ENCODE measurements at places on chromosomes 5 and 9.

- no peak for DNase-seq
Observed at GRCh38 chr5:76851728-76852369, 2.0 kb downstream of the S100Z start.

DNA sequence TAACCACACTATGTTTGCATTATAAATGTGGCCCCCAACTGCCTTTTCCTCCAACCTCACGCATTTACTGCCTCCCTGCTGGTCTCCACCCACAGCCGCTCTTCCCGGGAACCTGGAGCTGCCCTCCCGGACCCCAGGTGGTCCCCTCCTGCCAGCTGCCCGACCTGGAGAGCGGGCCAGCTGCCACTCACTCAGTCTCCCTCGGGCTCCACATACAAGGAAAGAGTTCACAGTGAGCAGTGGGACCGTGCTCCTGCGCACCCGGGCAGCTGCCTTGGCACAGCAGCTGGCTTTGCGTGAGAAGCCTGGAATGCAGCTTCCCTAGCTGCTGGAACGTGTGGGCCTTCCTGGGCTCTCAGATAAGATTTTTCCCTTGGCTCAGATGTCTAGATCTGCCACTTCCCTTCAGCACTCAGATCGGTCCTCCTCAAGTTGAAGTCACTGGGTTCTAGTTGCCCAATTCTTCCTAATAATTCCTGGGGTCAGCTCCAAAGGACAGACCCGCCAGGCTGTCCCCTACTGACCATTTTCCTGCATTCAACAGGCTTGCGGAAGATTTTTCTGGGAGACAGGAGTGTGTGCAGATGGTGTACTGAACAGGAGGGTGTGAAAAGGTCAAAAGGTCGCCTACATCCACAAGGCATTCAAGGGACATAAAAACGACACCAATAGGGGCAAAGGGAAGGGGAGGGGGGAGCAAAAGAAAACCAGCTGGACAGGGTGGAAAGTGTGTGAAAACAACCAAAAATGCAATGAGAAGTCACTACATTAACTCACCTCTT, 69.1 kb downstream of the MYO10 start:
- peak; percentile 77 for DNase-seq

DNA sequence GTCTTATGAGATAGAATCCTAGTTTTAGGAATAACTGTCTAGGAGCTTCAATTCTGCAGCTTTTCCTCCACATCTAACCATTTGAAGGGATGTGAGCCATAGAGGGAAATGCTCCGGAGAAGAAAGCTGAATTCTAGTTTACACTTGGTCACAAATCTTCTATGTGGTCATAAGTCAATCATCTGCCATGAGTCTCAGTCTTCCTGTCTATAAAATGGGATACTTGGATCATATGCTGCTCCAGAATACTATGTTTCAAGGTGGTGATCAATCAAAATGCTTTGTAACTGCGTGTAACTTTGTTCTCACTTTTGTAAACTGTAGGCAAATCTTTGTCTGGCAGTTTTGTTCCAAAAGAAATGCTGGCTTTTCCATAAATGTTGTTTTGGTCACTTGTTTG, 152.0 kb upstream of the SV2C start:
- no peak for DNase-seq

GRCh38 chr5:172054611-172055153, 48.2 kb upstream of the FBXW11 start:
- no peak for DNase-seq

GRCh38 chr9:128727640-128728248, 3.8 kb upstream of the ZDHHC12 start:
- DNase-seq, result no peak

DNA sequence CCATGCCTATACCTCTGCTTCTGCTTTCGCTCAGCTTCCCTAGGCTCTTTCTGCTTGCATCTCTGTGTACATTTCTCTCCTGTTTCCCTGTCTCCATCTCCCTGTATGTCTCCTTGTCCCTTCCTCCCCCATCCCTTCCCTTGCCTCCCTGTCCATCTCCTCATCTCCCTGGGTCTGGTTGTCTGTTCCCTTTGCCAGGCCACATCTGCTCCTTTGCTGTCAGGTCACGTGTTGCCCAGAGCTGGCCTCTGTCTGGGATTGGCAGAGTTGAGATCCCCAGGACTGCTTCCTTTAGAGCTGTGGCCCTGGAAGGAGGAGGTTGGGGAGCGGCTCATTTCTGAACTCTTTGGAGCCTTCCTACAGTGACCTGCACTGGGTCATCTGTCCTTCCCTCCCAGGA, 31.8 kb upstream of the PTGS1 start:
- no peak for DNase-seq

GRCh38 chr5:96008987-96009647, 47.5 kb upstream of the ELL2 start:
- no peak for DNase-seq

DNA sequence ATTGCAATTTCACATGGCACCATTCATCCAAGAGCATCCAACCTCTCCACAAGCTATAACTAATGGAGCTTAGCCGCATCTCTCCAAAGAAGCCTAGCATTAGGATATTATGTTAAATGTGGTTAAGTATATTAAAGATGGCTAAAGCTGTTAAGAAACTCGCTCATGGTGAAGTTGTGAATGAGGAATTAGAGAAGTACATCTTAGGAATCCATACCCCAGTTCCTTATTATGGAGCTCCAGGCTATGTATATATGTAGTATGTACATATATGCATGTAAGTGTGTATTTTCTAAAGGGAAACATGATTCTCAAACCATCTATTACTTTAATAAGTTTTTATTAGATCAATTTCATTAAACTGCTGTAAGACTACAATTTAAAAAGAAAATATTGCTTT, 26.4 kb downstream of the LURAP1L start:
- no peak for DNase-seq

GRCh38 chr9:93261281-93261680, 77.3 kb downstream of the WNK2 start:
- no peak for DNase-seq

- no peak for DNase-seq
Observed at GRCh38 chr9:100408546-100409175, 18.3 kb upstream of the MSANTD3 start.

DNA sequence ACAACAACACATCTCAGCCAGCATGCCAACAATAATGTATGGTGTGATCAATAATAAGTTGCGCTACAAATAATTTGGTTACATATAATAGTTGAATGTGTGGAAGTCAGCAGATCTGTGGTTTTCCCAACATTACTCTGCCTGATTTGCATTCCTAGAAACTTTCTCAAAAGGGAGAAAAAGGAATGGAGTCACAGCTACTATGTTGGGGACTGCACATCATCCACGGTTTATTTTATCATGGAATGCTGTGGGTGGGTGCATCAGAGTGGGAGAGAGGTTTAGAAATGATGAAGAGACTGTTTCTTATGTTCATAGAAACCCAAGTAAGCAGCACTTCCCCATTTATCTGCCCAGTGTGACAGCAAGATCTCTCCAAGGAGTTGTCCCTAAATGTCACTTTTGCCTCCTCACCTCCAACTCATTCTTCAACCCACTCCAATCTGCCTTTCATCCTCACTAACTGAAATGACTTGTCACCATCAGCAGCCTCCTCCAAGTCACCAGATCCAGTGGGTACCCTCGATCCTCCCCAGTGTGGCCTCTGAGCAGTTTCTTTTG, 2.8 kb upstream of the SPOCK1 start:
- no peak for DNase-seq

- no peak for DNase-seq
Observed at GRCh38 chr5:159475026-159475425, 144.7 kb upstream of the IL12B start.

DNA sequence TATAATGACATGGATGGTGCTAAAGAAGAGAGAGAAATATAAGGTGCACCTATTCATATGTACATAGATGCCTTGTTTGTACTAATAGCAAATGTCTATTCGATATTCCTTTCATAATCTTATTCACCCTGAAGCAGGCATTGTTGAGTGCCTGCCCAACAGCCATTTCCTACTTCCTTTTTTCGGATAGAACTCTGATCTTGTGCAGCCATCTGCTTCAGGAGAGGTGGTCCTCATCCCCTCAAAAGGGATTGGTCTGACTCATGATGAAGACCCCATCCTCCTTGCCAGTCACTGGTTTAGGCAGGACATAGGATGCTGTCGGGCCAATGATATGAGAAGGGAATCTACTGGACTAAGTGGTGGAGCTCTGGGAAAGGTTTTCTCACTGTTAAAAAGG, 8.4 kb upstream of the RANBP3L start:
- no peak for DNase-seq

DNA sequence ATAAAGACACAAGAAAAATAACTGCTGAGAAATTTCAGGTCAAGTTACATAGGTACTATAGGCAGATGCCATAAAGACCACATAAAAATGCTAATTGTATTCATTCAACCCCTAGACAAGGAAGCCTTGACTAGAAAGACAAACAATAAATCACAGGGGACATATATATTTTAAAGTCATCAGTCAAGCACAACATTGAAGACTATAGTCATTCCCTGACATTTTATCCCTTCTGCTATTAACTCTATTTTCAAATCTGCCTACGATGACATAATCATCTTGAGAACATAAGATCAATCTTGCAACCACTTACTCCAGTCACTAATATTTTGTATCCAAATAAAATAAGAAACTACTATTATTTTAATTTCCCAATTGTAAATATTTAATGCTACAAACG, 38.3 kb downstream of the FAM13B start:
- no peak for DNase-seq

DNA sequence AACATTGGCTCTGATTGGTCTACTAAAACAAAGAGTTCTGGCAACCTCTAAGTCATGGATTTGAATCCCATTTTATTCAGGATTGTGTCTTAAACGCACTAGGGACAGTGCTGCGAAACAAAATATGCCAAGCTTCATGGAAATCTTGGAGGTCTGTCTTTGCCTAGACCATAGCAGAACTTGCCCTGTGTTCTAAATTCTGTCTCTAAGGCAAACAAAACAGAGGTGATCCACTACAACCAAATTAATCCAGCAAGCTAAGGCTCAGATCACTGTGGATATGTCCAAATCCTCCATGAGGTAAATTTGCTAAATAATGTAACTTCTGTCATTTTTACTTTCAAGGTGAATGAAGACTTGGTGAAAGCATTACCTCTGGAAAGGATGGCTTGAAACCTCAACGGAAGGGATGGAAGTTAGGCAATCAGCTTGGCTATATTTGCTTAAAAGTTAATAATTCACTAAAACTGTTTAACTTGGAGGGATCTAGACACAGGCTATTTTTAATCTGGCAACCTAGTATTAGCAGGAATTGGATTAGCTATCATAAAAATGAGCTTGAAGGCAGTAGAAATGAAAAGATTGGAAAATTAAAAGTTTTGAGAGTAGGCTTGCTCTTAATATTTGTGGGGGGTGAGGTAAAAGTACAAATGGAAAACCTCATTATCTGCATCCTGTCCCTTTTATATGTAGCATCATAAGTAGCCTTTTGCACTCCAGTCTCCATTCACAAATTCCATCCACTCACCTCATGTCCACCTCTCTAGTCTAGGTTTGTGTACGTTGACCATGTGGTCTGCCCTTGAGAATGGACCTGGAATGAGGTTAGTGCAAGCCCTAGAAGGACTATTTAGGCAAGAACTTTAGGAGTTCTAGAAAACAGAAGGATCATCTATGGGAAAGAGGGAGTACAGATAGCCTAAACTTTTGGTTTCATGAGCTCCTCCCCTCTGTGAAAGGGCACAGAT, 176.2 kb downstream of the SMC2 start:
- DNase-seq, result no peak

DNA sequence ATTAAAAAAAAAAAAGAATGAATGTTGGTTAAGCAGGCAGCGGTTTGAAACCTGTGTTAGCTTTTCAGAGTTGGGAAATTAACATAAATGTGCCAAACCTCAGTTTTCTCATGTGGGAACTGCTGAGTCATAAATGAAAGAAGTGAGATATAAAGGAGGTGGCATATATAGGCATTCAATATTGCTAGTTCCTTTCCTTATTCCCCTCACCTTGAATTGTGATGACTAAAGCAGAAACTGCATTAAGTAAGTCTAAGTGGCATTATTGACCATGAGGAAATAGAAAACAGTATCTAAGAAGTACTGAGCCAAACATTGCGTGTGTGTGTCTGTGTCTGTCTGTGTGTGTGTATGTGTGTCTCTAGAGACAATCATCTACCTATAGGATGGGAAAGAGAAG, 691.2 kb downstream of the TLR4 start:
- no peak for DNase-seq

DNA sequence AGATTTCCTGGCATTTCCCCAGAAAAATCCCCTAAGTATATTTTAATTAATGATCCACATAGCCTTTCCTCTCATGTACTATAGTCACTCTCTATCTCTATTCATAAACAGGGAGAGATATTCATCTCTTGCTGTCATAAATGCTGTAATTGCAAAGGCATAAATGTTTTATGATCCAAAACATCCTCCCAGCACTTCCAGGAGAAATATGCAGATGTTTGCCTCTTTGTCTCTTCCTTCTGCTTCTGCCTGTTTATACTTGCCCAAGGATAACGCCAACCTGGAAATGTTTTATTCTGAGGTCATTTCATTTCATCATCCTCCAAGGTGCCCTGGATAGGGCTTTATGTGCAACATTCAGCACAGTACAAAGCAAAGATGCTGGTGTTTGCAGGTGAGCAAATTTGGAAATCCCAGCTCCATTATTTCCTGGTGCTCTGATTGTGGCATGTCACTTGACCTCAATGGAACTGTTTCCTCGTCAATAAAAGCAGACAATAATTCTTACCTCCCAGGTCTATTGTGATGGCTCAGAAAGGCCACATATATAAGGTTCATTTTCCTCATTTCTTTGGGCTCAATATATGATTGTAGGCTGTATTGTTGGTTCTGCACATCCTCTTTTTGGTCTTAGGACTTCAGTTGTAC, 6.9 kb downstream of the TNFSF15 start:
- no peak for DNase-seq

DNA sequence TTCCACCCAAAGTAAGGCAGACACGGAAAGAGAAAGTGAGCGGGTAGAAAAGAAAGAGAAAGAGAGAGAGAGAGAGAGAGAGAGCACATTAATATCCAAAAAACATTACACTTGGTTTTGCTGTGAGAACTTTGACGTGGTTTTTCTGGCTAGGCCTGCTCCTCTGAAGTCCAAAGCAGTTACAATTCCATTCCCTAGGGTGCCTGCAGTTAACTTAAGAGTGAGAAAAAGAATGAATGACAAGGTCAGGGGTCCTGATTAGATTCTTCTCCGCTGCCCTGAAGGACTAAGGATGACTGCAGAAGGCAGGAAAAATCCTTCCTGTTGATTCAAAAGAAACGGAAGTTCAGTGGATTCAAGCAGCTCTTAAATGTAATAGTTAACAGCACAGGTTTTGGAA, 589.8 kb downstream of the PRELID2 start:
- no peak for DNase-seq

DNA sequence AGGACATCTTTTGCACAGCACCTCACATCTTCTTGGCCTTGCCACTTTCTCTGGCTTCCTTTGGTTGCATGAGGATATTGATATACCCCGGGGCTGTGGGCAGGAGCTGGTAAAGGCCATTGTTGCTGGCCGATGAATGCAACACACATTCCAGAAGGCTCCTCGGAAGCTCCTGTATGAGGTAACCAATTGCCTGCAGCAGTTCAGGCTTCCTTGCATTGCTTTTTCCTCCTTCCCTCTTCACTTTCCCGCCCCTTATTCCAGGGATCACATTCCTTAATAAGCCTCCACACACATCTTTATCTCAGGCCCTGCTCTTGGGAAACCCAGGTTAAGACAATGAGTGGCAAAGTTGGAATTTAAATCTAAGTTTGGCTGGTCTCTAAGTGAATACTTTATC, 505.4 kb upstream of the CLINT1 start:
- DNase-seq, result no peak
